Eye (tissue), 1 donor: ENCODE measurements at places on chromosomes 5 and 9.

GRCh38 chr5:17256839-17257238 lies 39.4 kb downstream of the BASP1 start:
- no peak for DNase-seq

DNA sequence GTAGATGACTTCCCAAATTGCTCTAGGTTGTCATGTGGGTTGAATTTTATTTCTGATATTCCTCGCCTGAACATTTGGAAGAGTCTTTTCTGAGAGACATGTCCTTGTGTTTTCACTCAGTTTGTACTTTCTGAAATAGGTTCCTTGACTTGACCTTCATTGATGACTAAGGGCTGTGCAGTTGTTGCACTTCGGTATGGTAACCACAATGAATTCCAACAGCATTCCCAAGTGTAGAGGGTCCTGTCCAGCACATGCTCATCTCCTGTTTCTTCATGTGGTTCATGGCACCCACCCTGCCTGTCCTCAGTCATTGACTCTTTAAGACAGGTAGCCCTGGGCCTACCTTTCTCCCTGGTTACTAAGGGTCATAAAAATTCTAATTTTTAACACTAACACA lies 527.8 kb downstream of the MTRR start:
- DNase-seq: no peak

DNA sequence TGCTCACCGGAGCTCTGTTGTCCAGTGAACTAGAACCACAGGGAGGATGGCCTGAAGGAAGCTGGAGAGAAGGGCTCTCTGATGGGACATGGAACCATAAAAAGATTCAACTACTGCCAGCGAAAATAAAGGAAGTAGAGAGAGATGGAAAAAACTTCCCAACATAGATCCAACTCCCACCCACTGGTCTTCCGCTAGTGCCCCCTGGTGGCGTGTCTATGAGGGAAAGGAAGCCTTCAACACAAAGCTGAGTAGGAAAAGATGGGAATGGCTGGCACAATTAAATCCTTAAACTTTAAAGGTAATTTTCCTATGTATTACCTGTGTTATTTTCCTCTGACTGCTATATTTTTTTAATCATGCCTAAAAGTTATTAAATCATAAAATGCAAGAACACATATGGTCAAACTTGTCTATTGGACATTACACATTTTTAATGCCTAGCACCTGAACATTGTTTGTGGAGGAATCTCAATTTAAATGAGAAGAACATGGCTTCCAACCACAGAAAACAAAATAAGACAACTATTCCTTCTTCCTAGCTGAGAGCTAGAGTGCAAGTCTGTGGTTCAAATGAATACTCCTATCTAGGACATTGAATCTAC lies 51.5 kb downstream of the CEP120 start:
- peak; percentile 65 for DNase-seq

DNA sequence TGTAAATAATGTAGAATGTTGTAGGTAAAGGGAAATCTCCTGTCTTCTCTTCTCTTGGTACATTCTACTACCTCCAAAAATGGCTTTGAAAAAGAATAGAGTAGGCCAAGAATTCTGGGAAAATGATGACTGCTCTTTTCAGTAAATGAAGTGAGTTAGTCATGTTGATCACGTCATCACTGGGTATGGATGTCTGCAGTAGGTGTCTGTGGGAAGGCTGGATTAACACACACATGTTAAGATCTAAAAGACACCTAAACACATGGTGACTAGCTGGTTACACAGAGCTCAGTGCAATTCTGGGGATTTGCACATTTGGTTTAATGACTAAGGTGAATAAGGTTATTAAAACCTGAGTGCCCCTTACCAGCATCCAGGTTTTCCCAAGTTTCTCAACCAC lies 161.5 kb downstream of the CEP120 start:
- DNase-seq: no peak

DNA sequence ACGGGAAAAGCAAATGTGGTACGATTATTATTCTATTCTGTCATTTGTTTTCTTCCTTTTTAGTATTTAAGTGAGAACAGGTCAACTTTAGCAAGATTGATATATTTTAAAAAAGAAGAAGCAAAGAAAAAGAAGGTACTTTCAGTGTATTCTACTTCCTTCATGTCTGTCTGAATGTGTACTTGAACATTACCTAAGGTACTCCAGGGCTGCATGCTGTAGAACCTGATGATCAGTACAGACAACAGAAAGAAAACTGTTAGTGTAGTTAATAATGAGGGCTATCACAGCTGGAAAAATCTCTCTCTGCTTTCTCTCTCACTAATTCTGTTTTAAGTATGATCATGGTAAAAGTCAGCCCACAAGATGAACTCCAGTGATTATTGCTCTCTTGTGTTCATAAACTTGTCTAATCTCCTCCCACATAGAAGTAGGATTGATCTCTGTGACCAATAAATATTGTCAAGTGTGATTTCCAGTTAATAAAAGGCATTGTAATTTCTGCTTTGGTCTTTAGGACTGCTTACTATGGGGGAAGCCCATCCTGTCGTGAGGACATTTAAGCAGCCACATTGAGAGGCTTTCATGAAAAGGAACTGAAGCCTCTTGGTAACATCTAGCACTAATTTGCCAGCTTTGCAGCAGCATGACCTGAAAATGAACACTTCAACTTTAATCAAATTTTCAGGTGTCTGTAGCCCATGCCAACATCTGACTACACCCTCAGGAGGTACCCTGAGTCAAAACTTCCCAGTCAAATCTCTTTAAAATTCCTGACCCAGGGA lies 864.0 kb upstream of the ACO1 start:
- DNase-seq: no peak

GRCh38 chr5:87074934-87075541 lies 192.6 kb upstream of the RASA1 start:
- no peak for DNase-seq

DNA sequence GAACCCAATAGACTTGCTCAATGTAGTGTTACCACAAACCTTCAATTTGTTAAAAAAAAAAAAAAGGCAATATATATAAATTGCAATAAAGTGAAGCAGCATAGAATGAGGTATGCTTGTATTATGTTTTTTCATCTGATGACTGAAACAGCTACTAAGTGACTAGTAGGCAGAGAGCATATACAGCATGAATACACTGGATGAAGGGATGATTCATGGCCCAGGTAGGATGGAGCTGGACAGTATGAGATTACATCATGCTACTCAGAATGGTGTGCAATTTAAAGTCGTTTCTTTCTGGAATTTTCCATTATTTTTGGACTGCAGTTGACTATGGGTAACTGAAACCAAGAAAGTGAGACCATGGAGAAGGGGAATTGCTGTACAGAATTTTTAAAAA lies 161.2 kb downstream of the GNA14 start:
- no peak for DNase-seq

DNA sequence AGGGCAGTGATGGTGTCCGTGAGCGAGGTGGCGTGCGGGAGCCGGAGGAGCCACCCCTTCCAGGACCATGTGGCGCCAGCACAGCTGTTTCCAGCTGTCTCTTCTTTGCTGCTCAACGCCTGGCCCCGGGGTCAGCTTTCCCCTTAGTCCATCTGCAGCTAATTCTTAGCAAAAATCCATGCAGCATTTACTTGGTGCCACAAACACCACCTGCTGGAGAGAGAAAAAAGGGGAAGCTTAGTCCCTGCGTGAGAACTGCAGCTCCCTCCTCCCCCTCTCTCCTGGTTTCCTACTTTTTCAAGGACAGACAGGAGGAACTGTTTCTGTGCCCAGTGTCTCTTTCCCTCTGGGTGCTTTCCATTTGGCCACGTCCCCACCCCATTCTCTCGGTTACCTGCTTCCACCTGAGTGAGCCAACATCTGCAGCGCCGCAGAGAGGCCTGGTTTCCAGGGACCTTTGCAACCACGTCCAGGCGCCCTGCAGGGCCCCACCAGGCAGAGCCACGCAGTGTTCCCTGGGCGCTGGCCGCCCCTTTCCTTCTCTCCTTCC lies 3.4 kb downstream of the SLC6A19 start:
- peak; percentile 81 for DNase-seq

- DNase-seq: no peak
Observed at GRCh38 chr5:41772056-41772455, 98.2 kb downstream of the OXCT1 start.

- DNase-seq: peak; percentile 60
Observed at GRCh38 chr5:10627160-10627701, 63.4 kb downstream of the ANKRD33B start.

DNA sequence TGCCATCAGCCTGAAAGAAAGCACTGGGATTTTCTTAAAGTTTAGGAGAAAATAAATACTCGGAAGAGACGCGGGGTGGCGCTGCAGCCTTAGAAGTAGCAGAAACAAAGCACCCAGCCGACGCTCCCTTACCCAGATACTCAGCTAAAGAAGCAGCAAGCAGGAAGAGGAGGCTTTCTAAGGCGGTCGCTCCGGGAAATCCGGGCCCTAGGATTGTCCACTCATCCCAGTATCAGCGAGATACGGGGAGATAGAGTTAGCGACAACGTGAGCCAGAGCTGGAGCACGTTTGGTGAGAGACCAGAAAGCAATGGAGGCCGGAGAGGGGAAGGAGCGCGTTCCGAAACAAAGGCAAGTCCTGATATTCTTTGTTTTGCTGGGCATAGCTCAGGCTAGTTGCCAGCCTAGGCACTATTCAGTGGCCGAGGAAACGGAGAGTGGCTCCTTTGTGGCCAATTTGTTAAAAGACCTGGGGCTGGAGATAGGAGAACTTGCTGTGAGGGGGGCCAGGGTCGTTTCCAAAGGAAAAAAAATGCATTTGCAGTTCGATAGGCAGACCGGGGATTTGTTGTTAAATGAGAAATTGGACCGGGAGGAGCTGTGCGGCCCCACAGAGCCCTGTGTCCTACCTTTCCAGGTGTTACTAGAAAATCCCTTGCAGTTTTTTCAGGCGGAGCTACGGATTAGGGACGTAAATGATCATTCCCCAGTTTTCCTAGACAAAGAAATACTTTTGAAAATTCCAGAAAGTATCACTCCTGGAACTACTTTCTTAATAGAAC lies at the start of gene PCDHB2:
PCDHB2 (plus strand) TSS at position 135 of the 782 bp plus-strand sequence; CDS start at position 311, 176 bp downstream.
- peak; percentile 45 for DNase-seq

DNA sequence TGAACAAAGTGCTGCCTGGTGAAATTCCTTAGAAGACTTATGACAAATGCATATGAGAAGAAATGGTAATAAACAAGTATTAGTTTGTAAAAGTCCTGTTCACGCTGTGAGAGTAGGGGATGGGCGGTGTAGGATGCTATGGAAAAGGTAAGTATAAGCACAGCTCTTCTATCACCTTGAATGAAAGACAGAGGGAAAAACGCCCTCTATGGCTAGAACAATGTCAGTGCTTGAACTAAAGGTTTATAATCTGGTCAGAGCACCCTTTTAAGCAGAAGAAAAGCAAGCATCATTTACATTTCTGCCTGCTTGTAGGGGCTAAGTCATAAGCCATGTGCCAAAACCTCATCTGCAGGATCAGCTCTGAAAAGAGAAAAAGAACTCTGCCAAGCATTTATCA lies 115.2 kb downstream of the LHFPL2 start:
- DNase-seq: no peak

GRCh38 chr5:1417586-1418225 lies 27.5 kb downstream of the SLC6A3 start:
- DNase-seq: no peak

DNA sequence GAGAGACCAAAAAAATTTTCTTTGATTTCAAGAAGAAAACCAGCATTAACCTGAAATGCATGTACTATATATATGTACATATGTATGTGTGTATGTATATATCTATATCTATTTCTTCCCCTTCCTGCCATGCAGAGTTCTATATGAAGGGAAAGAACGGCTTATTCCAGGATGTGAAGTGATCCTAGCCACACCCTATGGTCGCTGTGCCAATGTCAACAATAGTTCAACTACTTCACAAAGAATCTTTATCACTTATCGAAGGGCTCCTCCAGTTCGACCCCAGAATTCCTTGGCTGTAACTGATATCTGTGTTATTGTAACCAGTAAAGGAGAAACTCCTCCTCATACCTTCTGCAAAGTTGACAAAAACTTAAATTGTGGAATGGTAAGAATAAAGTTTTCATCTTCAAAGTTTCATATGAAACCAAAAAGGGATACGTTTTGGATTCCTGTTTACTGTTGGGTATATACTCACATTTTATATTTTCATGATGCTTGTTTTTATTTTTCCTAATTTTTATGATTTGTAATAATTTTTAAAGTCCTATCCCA lies 56.2 kb downstream of the DENND4C start:
- peak; percentile 23 for DNase-seq

GRCh38 chr9:114428466-114428865 lies 40.7 kb upstream of the AKNA start:
- DNase-seq: no peak

DNA sequence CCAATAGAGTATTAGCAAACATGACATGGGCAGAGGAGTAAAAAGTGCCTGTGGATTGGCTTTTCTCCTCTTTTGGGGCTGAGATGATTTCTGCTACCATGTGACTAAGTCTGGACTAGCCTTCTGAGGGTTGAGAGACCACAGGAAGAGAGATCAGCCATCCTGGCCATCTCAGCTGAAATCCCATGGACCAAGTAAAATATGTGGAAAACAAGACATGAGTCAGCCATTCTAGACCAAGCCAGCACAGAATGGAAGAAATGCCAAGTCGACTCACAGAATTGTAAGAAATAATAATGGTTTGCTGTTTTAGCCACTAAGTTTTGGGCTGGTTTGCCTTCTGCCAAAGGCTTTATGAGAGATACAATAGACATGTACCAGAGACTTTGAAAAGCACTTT lies 377.8 kb downstream of the CHSY3 start:
- no peak for DNase-seq

GRCh38 chr5:16855898-16856297 lies 80.2 kb downstream of the MYO10 start:
- no peak for DNase-seq

- DNase-seq: peak; percentile 38
Observed at GRCh38 chr9:96242811-96243210, 59.2 kb downstream of the HSD17B3 start.

- no peak for DNase-seq
Observed at GRCh38 chr9:33686942-33687341, 108.4 kb upstream of the PRSS3 start.

- no peak for DNase-seq
Observed at GRCh38 chr5:40446910-40447309, 232.8 kb upstream of the PTGER4 start.

DNA sequence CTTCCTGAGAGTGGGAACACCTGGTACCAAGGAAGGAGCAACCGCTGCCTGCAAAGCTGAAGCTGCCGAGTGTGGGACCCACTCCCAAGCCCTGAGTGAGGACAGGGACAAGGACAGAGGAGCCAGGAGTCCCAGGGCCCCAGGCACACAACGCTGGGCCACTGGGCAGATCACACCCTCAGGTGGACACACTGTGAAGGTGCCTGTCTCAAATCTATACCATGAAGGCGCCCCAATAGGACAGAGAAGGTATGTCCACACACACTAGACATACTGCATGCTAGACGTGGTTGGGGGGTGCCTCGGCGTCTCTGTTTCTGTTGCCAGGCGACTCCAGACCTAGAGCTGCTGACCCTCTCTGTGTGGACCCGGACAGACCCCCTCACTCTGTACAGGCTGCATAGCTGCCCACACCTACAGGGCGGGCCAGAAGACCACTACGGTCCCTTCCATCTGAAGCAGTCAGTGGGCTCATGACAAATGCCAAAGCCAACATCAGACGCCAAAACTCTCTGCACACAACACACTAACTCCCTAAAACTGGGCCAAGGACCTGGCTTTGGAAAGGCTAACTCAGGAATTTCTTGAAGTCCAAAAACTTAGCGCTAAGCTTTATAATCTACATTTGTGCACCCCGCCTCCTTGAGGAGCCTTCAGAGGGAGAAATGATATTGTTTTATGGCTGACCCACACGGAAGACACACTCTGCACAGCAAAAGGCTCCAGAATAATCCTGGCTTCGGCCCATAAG lies 60.7 kb downstream of the ROR2 start:
- no peak for DNase-seq
